ENCODE measurements at places on chromosomes 6 and 20. TPM values are rescaled to one million over a fixed set of nuclear protein-coding genes. Genes with fewer than 3 reads are reported as not detected.

NOX3 gene
- total RNA-seq = not detected

NR2E1 gene
- 0.33 TPM for total RNA-seq

ABHD12 gene
- 26.9 TPM for total RNA-seq

FLRT3 gene
- total RNA-seq = 6.2 TPM

DEF6 gene
- total RNA-seq = 14.2 TPM

PNPLA1 gene
- total RNA-seq = not detected

LCA5 gene
- 8.0 TPM for total RNA-seq

CNR1 gene
- 30.2 TPM for total RNA-seq

CPXM1 gene
- 28.5 TPM for total RNA-seq

CD83 gene
- total RNA-seq = 2.9 TPM

COL9A1 gene
- not detected for total RNA-seq

VNN1 gene
- total RNA-seq = 8.6 TPM

ENPP1 gene
- 51.5 TPM for total RNA-seq

EYS gene
- 1.3 TPM for total RNA-seq

SYCP2L gene
- 1.8 TPM for total RNA-seq

GDAP1L1 gene
- total RNA-seq = not detected

ADGRF4 gene
- total RNA-seq = 0.15 TPM

SNAP25 gene
- total RNA-seq = 1.6 TPM

HFE gene
- 5.6 TPM for total RNA-seq

HEBP2 gene
- total RNA-seq = 66.2 TPM

All from breast epithelium (tissue), 4 donors.